NCI-H1694 treated with DMSO at 0.1 percent for 48 hours (cell line): ENCODE measurements at places on chromosomes 12 and 14.

DNA sequence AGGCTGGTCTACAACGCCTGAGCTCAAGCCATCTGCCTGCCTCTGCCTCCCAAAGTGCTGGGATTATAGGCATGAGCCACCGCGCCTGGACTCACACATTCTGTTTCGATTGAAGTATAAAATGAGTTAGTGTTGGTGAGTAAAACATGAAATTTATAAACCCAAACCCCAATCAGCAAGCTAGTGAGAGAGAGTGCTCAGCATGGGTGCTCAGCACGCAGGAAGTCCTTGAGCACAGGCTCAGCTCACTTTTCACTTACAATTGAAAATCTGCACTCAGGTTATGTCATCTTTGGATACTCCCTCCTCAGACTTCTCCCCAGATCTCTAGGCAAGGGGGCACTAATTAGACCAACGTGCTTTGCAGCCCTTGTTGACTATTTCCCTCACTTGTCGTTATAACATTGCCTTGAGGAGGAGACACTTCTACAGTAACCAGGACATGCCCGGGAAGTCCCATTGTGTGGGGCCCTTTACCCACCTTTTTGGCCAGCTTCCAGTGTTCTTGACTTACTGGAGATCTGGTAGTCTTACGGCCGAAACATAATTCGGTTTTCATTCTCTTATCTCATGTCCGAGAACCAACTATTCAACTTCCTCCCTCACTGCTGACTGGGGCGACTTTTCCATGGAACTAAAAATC is 68.5 kb upstream of the AMN1 start:
- no peak for DNase-seq

- no peak for DNase-seq
These were observed 24.0 kb downstream of the PLEKHH1 start for GRCh38 chr14:67557118-67557517.

GRCh38 chr14:94681300-94682060 is 69.3 kb downstream of the SERPINA3 start:
- DNase-seq: peak; percentile 39

- no peak for DNase-seq
These were observed 896 bp downstream of the EIF5 start for GRCh38 chr14:103334644-103335622.

DNA sequence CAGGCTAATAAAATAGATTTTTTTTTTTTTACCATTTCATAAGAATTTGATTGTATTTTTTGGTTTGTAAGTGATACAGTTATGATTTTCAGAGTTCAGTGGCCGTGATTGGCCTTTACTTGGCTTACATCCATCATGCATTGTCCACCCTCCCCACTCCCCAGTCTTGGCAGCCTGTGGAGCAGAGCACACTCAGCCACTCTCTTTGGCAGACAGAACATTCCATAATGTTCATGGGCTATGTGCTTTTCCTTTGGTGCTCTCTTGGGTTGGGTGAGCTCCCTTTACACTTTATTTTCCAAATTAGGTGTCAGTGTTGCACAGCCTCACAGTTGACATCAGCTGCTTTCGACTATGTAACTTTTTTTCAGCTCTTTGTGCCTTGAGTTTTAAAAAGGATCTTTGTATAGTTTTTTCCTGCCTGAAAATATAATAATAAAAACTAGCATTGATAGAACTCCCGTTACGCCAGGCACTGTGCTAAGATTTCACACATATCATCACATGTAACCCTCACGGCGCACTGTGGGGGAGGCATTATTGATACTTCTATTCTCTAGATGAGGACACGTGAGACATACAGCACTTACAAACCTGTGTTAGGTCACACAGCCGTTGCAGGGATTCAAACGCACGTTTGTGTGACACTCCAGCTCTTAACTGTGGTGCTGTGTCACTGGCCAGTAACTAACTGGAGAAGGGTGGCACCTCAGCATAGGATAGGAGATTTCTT is 21.5 kb downstream of the SUDS3 start:
- DNase-seq: no peak

DNA sequence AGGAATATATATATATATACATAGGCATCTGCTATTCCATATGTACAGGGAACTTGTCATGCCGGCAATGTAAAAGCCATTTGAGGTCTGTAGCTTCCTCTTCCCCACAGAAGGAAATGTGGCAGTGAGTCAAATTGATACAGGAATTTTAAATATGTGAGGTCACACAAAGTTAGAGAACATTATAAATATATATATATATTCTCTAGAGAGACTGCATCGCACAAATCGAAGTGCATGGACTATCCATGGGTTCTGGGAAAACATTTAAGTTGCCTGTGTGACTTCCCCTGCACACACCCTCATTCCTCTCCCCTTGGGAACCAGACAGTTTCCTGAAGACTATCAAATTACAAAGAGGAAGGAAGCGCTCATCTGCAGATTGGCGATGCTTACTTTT is 100.9 kb upstream of the CCDC91 start:
- DNase-seq: peak; percentile 27

DNA sequence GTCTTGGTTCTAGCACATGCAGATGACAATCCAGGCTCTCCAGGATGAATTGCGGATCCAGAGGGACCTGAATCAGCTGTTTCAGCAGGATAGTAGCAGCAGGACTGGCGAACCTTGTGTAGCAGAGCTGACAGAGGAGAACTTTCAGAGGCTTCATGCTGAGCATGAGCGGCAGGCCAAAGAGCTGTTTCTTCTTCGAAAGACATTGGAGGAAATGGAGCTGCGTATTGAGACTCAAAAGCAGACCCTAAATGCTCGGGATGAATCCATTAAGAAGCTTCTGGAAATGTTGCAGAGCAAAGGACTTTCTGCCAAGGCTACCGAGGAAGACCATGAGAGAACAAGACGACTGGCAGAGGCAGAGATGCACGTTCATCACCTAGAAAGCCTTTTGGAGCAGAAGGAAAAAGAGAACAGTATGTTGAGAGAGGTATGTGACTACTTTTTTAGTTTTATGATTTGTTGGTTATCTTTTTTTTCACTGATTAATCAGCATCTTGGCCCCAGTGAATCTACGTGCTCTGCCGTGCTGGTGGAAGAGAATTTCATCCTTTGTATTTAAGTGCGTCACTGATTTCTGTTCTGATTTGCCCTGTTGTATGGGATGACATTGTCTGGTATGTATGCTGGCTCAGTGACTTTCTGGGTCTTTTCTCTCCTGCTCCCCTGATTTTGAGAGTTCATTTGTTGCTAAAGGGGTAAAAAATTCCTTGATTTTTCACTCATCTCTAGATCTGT is 92.3 kb downstream of the ERC1 start:
- no peak for DNase-seq

GRCh38 chr14:61362072-61362750 is 40.8 kb downstream of the PRKCH start:
- no peak for DNase-seq

- DNase-seq: no peak
These were observed 16.9 kb downstream of the LRCOL1 start for GRCh38 chr12:132593521-132593920.

DNA sequence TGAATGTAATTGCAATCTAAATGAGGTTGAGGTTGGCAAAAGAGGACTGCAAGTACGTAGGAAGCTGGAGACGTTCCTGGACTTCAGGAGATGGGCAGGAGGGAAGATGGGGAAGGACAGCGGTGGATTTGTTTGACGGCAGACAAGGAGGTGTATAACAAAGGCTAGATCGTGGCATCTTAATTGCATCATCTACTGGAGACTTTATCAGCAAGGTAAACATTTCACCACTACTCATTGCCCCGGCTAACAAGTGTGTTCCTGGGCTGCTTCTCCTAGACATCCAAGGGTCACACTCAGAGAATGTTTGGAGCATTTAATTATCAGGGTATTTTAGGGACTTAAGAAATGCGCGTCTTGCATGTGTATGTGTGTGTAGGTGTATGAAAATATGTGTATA is 128.5 kb downstream of the KCNK10 start:
- DNase-seq: no peak

GRCh38 chr12:13367973-13368372 is 171.4 kb downstream of the EMP1 start:
- no peak for DNase-seq

- DNase-seq: peak; percentile 92
These were observed 15.8 kb upstream of the ANKRD9 start for GRCh38 chr14:102525219-102525928.

DNA sequence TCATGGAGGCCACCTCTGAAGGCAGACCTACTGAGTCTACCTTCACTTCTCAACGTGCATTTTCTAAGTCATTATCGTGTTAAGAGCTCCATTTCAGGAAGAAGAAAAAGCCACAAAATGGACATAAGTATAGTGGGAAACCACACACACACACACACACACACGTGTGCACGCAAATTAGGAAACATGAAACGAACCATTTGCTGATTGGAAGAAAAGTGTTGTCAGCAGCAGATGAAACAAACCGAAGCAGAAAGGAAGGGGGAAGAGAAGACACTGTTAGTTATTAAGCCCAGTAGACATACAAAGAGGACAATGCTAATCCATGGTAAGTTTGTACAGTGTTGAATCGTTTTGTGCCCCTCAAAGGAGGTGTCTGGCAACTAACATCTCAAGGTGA is 9.9 kb upstream of the VPS33A start:
- DNase-seq: no peak

GRCh38 chr12:24630446-24630845 is 318.5 kb downstream of the BCAT1 start:
- no peak for DNase-seq

DNA sequence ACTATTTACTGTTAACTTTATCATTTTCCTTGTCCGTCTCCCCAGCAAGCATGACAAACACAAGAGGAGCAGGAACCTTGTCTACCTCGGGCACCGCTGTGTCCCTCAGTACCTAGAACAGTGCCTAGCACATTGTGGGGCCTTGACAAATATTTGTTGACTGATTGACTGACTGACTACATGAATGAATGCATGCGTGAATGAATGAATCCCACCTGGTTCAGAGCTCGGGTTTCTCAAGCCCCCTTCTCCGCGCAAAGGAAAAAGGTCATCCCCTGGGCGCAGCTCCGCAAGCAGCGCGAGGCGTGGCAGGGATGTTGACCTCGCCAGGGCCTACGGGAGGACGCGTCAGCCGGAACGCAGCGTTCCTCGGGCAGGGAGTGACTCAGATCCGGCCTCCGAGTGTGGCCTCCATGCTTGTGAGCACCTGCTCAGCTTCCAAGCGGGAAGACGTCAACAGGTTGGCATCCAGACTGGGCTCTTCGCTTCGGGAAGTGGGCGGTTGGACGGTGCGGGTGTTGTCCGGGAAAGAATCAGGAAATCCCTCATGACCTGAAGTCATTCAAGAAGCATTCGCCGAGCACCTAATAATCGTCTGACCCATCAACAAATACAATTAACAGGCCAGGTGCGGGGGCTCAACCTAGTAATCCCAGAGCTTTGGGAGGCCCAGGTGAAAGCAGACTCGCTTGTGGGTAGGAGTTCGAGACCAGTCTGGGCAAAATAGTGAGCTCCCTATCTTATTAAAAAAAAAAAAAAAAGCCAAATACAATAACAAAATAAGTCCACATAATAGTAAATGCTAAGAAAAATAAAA is 13.9 kb upstream of the UBC start:
- no peak for DNase-seq

DNA sequence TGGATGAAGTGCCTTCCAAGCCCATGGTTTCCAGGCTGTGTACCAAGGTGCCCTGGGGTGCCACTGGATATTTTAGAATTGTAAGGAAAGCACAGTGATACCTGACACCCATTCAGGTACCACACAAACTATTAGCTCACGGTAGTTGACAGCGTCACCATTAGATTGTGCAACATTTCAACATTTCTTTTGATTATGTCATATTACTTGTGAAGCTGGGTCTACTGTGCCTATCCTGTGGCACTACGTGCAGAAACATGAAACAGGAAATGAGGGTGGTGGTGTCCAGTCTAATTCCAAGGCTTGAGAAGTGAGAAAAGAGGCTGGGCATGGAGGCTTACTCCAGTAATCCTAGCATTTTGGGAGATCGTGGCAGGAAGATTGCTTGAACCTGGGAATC is 75.5 kb upstream of the CPM start:
- DNase-seq: no peak
